ENCODE measurements at places on chromosomes 7 and 10. TPM values are rescaled to one million over a fixed set of nuclear protein-coding genes. Genes with fewer than 3 reads are reported as not detected.

PRSS37 gene
- not detected for total RNA-seq

TAF3 gene
- 1.4 TPM for total RNA-seq

ANKRD61 gene
- under 0.01 TPM for total RNA-seq

AKR1C4 gene
- not detected for total RNA-seq

CALY gene
- total RNA-seq, result not detected

SORBS1 gene
- 0.18 TPM for total RNA-seq

MACROH2A2 gene
- 17.4 TPM for total RNA-seq

GRK5 gene
- total RNA-seq, result 11.9 TPM

GRCh38 chr7:135706858-135707569 is 21.0 kb downstream of the SLC13A4 start:
- DNase-seq, result peak; percentile 64

- DNase-seq, result no peak
Observed at GRCh38 chr7:106283501-106283830, 1.3 kb downstream of the NAMPT start.

GRCh38 chr10:100158044-100158805 is 27.6 kb downstream of the ERLIN1 start:
- no peak for DNase-seq

GRCh38 chr7:43522406-43523156 is 60.3 kb upstream of the STK17A start:
- DNase-seq, result peak; percentile 23

GRCh38 chr7:124857672-124858235 is 71.9 kb downstream of the POT1 start:
- DNase-seq, result no peak

DNA sequence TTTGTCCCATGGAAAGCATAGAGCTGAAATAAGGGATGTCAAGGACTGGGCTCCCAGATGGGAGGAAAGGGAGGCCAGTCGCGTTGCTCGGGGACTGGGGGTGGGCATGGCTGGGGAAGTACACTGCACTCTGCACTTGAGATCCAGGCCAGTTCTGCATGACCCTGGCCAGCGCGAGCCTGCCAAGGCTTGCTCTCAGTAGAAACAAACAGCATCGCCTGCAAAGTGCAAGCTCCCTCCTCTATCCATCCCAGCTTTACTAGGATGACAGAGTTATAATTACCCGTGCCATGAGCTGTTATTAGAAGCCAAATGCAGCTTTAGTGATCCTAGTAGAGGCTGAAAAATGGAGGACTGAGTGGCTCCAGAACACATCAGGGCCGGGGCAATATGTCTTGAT is 43.9 kb upstream of the PDCD4 start:
- DNase-seq, result no peak

GRCh38 chr7:98368716-98369115 is 32.2 kb downstream of the BAIAP2L1 start:
- DNase-seq, result peak; percentile 34

GRCh38 chr7:5001003-5001402 is 42.0 kb upstream of the MMD2 start:
- no peak for DNase-seq

DNA sequence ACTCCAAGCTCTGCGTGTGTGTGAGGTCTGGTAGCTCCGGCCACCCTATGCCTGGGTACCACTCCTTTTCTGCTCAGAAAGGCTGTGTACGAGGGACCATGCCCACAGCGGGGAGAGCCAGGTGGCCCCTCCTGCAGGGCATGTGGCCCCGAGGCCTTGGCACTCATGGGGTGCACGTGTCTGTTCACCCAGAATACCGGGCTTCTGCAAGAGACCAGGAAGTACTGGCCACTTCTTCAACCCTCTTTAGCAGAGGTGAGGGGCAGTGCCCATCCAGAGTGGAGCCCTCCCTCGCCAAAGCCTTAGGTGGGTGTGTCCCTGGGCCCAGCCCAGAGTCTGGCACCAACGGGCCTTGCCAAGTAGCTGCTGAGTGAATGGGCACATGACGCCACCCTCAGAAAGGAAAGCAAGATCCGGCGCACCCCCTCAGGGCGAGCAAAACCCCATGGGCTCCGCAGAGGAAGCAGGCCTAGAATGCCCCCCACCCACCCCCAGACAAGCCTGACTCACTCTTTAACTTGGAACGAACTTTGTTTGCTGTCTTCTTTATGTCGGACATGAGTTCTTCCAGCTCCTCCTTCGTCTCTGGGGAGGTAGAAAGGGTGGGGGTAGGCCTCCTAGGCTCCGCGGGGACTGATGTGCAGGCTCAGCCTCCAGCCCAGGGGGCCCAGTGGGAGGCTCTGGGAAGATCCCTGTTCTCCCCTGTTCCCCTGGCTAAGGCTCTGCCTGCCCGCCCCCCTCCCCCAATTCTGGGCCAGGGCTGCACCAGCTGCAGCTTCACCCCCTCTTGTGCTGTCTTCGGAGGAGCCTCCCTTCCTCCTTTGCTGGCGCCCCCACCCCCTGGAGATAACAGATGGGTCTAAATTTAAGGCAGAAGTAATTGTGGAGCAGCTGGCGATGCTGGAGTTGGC is 14.6 kb downstream of the STX1A start:
- DNase-seq, result peak; percentile 44

DNA sequence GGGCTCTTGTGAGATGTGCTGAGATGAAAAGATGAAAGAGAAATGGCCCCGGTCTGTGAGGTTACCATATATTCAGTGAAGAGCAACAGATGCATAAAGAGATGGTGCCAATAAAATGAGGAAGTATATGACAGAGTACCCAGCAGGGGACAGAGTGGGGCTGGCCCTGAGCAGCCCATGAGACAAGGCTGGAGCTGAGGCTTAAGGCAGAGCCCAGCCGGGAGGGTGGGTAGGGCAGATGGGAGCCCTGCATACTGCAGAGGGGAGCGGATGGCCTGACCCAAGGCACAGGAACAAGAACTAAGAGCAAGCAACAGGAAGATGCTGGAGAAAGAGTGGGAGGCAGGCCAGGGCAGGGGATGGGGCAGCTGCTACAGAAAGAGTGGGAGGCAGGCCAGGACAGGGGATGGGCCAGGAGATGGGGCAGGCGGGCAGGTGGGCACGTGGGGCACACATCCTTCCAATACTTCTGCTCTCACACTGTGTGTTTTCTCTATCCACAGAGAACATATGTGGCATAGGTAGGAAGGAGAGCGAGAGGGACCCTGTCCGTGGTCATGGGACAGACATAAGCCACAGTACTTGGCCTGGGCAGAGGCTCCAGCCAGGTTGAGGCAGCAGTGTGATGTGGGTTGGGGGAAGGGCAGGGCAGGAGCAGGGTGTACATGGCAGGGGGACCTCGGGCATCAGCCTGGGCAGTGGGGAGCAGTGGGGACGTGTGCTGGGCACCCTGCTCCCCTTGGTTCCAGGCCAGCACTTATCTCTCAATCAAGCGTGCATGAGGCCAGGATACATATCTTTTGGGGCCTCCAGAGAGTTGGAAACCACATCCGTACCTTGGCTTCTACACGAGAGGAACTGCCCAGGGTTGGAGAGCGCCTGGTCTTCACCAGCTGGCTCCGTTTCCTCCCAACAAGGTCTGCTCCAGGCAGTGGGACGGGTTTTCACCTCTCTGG is 91.6 kb upstream of the IKZF1 start:
- DNase-seq, result no peak

GRCh38 chr7:127844707-127845331 is 186.4 kb downstream of the LRRC4 start:
- peak; percentile 61 for DNase-seq

DNA sequence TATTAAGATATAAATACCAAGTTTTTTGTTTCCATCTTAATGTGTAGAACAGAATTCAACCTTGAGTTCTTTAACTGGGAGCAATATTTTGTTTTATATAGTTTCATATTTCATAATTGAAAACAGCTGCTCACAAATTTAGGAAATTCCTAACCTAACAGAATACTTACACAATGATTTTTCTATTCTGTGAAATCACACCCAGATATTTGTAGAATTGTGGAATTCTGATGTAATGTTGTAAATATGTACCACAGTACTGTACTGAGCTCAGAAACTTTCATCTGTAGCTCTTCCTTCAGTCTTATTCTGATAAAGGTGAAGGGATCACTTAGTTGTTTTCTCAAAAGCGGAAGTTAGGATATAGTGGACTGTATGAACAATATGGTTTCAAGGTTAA is 143.4 kb upstream of the GLI3 start:
- no peak for DNase-seq

GRCh38 chr7:123600876-123601275 is 745 bp upstream of the ASB15 start:
- no peak for DNase-seq

GRCh38 chr10:25865267-25865666 is 68.8 kb upstream of the MYO3A start:
- DNase-seq, result no peak

- DNase-seq, result peak; percentile 61
Observed at GRCh38 chr10:110368002-110368401, 63.3 kb upstream of the SMNDC1 start.

GRCh38 chr10:126191192-126191591 is 197.1 kb downstream of the ADAM12 start:
- no peak for DNase-seq

GRCh38 chr7:45001138-45001694 is 1.2 kb downstream of the CCM2 start:
- no peak for DNase-seq

GRCh38 chr7:80357530-80357929 is 154.3 kb downstream of the GNAT3 start:
- peak; percentile 61 for DNase-seq

DNA sequence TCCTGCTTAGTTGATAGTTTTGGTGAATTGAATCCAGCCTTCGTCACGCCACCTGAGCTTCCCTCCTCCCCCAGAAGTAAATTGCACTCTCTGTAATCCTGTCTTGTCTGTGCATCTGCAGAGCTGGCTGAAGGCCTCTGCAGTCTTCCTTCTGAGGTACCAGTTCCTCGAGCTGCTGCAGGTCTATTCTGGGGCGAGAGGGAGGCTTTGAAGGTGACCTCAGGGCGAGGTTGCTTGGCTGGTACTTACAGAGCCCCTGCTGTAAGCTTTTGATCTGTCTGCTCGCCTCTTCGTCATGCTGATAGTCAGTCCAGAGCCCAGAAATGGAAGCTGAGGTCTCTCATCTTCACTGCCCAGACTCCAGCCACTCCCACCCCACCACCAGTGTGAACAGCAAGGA is 513.6 kb upstream of the FOXK1 start:
- no peak for DNase-seq

- peak; percentile 79 for DNase-seq
Observed at GRCh38 chr7:47227762-47228177, 354.1 kb downstream of the TNS3 start.

DNA sequence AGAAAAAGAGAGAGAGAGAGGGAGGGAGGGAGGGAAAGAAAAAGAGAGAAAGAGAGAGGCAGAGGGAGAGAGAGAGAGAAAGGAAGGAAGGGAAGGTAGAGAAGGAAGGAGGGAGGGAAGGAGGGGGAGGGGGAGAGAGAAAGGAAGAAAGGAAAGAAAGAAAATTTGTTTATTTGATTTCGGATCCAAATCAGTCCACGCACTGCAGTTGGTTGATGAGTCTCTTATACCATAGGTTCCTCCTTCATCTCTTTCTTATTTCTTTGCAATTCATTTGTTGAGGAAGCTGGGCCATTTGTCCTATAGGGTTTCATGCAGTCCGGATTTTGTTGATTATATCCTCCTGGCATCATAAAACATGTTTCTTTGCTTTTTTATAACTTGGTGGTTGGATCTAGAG is 34.4 kb downstream of the AIFM2 start:
- DNase-seq, result no peak

- DNase-seq, result no peak
Observed at GRCh38 chr7:139943401-139943800, 114.3 kb downstream of the TBXAS1 start.

DNA sequence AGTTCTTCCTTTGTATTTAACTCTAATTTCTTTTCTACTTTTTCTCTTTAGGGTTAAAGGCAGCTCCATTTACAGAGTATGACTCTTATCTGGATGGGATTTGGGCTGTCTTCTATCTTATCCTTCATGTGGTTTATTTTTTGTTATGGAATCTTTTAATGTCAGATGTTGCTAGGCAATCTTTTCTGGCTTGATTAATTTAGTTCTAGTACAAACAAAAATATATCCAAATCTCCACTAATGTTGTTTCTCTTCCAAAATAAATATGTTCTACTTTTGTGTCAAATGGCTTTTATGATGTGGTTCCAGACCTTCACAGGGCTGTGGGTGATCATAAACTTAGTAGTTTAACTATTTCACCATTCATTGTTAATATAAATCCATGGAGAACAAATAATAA is 246.9 kb downstream of the AHR start:
- DNase-seq, result no peak

- no peak for DNase-seq
Observed at GRCh38 chr7:25804154-25804553, 347.8 kb upstream of the NFE2L3 start.

DNA sequence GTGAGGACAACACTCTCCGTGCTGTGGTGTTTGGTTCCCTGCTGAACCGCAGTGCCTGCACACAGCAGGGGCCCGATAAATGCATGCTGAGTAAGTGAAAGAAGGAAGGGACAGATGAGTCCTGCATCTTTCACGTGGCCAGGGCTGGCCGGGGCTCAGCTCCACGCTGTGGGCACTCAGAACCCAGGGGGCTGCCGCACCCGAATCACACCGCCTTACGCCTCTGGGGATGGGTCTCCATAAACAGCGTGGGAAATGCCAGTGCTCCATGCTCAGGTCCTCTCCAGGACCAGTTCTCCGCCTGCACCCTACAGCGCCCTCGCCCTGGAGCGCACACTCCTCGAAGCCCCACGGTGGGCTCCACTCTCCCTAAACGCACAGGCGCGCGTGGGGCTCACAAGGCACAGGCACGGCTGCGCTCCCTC is 38.1 kb downstream of the RASGEF1A start:
- DNase-seq, result no peak

GRCh38 chr10:114071178-114071577 is 27.5 kb downstream of the ADRB1 start:
- DNase-seq, result no peak

GRCh38 chr10:13047529-13048206 is 46.2 kb upstream of the CCDC3 start:
- DNase-seq, result no peak

DNA sequence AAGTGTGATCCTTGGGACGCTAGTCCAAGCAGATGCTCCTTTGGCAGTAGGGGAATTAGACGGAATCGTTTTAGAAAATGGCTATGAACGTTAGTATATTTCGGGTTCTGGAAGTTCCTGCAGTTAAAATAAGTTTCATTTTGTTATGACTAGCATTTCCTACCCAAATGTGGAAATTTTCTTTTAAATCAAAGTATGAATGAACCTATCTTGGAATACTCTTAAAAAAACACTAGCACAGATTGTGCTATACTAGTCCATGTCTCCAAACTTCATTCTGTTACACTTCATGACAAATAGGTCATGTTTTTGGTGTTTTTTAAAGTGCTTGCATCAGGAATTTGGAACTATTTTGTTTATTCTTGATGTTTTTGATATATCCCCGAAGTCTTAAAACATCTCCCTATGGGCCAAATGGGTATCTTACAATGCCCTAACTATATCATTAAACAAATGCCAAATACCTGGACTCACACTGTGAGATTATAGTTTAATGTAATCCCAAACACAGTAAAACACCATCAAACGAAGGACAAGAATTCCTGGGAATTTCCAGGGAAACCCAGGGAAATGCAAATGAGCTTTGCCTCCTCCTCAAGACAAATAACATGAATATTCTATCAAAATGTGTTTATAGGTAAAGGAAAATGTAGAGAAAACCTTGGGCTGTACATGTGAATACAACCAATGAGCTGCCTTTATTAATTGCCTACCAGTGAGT is 75.9 kb upstream of the PTPRZ1 start:
- no peak for DNase-seq

GRCh38 chr7:27237735-27238334 is 4.8 kb upstream of the EVX1 start:
- DNase-seq, result peak; percentile 5

- no peak for DNase-seq
Observed at GRCh38 chr7:158329686-158330085, 257.9 kb downstream of the PTPRN2 start.

All from IMR-90 (cell line).